ENCODE measurements at places on chromosomes 11 and 22.

DNA sequence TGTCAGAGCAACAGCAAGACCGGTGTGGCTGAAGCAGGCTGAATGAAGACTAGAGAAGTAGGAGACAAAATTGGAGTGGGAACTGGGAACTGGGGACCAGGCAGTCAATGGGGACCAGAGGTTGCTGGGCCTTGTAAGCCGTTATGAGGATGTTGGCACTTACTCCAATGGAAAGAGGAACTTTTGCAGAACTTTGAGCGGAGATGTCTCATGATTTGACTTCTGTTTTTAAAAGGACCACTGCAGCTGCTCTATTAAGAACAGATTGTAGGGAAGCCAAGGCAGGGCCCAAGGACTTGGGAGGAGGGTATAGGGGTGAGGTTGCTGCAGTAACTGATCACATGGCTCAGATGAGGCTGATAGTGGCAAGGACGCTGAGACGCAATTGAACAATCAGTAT, 34.2 kb downstream of the IL18 start:
- DNase-seq = no peak

DNA sequence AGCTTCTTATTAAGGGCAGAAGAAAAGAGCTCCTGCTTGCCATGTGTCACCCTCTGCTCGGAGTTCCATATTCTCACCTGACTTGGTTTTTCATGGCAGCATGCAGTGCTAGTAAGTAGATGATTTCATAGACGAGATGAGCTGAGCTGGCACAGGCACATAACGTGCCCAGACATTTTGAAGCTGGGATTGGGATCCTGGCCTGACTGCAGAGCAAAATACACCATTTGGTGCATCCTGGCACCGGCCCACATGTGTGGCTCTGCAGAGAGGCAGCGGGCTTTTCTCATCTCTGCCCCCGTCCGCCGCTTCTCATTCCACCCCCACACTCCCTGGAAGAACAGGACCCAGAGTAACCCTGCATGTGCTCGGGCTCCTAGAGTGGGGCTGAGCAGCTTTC, 24.8 kb downstream of the FAM118A start:
- no peak for DNase-seq

- no peak for DNase-seq
Observed at GRCh38 chr11:9756461-9756860, 92.6 kb downstream of the SWAP70 start.

DNA sequence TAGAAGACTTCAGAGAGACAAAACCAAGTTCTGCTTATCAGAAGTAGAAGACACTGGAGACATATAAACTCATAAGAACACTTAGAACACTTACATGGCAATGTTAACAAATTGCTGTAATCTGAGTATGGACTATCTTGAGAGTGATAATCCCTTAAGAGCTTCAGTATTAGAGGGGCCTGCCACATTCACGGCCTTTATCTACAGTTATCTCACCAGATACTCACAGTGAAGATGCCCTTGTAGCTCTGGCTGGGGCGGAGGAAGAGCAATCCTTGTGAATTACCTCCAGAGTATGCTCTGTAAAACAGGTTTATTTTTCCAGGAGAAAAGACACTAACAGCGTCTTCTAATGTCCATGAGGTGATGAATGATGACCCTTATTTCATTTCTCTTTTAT, 762.8 kb downstream of the FAM181B start:
- DNase-seq = no peak

DNA sequence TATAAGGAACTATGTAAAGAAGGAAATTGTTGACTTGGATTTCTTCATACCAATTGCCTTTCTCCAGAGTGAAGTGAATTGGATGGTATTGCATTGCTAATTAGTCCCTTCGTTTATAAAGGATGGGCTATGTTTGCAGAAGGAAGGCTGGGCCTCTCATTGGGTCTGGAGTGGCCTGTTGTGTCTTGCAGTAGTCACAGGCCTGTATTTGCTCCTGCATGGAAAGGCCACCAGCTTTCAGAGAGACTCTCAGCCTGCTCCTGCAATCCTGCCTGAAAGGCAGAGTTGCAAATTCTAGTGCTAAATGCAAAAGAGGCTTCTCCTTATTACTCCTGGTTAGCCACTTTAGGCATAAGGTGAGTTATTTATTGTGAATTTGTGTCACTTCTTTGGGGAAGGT, 103.8 kb downstream of the EXT2 start:
- DNase-seq = no peak

GRCh38 chr11:79794484-79795393, 353.9 kb upstream of the TENM4 start:
- no peak for DNase-seq

- DNase-seq = no peak
Observed at GRCh38 chr11:46427364-46427763, 35.8 kb upstream of the CHRM4 start.

DNA sequence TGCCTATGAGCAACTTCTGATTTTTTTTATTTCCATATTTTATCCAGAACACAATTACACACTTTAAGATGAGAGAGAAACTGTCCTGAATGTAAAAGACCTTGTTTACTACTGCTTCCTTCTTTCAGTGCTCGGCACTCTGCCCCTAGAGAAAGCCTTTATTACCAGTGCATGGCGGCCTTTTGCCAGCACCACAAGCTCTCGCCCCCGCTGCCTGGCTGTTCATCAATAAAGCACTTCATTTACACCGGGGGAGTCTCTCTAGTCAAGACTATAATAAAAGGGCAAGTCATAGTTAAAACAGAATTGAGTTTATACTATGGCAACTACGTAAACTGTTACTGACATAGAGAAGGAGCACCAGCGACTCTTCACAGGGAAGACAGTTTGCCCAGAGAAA, 259.5 kb downstream of the CADM1 start:
- DNase-seq = no peak

- no peak for DNase-seq
Observed at GRCh38 chr11:60367009-60367408, 11.3 kb upstream of the MS4A7 start.

GRCh38 chr22:35978889-35979288, 49.7 kb downstream of the RBFOX2 start:
- no peak for DNase-seq

GRCh38 chr11:35158701-35159510, 19.9 kb downstream of the CD44 start:
- DNase-seq = no peak

DNA sequence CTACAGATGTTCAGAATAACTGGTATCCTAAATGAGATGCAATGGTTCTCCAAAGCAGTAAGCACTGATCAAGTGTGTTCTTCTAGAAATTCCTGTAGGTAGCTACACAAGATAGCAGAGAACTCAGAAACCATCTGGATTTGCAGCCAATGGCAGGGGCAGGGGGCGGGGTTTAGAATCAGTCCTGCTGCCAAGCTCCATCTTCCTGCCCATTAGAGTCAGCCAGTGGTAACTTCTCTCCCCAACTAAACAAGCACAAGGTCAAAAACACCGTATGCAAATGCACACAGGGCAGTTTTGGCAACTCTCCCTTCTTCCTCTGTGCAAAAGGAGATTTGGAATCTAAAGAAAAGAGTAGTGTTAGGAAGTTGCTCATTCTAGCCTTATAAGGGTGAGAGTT, 237.5 kb upstream of the CCDC90B start:
- no peak for DNase-seq

GRCh38 chr22:40383905-40384304, 13.5 kb downstream of the SGSM3 start:
- no peak for DNase-seq

- no peak for DNase-seq
Observed at GRCh38 chr22:36419912-36420882, 32.4 kb upstream of the MYH9 start.

GRCh38 chr22:29208502-29208862, 2.8 kb downstream of the EMID1 start:
- no peak for DNase-seq

GRCh38 chr11:34514597-34514996, 1.0 kb upstream of the ELF5 start:
- DNase-seq = no peak

DNA sequence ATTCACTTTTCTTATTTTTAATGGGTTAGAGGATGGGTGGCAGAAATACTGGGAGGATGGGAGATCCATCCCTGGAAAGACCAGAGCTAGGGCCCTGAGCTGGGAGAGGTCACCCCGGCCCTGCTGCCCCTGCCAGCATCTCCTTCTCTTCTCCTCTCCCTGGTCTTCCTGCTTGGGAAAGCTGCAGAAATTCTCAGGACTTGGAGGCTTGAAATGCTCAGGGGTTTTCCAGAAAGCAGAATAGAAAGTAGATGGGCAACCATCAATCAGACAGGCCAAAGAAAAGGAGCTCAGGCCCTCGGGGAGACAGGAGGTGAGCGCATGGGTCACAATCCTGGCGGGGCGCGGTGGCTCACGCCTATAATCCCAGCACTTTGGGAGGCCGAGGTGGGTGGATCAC, 1.5 kb downstream of the APOBEC3H start:
- peak; percentile 32 for DNase-seq

- no peak for DNase-seq
Observed at GRCh38 chr11:92070026-92070889, 154.4 kb upstream of the FAT3 start.

GRCh38 chr11:74450318-74450717, 17.0 kb downstream of the KCNE3 start:
- no peak for DNase-seq
